SK-N-MC (cell line): ENCODE measurements at places on chromosomes 5 and 9.

- DNase-seq = no peak
Measured at GRCh38 chr9:35646153-35646532, 4.6 kb downstream of the SIT1 start.

DNA sequence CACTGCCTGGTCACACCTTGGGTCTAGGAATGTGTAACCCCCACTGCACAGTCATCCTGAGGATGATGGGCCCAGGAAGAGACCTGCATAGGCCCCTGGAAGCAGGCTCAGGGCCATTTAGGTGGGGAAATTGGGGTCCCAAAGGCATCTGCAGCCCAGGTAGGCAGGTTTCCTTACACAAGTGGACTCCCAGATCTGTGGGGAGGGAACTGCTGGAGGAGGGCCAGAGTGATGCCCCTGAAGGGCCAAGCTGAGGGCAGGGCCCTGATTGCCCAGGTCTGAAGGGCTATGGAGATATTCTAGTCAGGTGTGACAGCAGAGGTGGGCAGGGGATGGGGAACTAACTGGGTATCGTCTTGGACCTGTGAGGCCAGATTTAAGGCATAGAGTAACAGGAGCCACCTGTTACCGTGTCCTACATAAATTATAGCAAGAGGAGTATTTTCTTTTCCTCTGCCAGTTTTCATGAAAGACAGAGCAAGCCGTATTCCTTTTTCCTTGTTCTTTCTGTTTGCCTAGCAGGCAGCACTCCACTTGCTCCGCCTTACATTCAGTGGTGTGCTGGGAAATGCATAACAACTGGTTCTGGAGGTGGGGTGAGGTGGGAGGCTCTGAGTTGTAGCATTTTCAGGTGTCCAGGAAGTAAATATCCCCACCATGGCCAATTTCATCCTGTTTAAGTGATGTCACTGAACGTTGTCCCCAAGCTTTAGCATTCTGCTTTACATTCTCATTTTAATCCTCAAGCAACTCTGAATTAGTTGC, 41.3 kb downstream of the PPARGC1B start:
- DNase-seq = no peak

- DNase-seq = no peak
Measured at GRCh38 chr9:107465467-107466451, 23.8 kb downstream of the KLF4 start.

- no peak for DNase-seq
Measured at GRCh38 chr5:12615141-12615820, 711.0 kb upstream of the CTNND2 start.
